ENCODE measurements at places on chromosomes 7 and 10. TPM values are rescaled to one million over a fixed set of nuclear protein-coding genes. Genes with fewer than 3 reads are reported as not detected.

DNA sequence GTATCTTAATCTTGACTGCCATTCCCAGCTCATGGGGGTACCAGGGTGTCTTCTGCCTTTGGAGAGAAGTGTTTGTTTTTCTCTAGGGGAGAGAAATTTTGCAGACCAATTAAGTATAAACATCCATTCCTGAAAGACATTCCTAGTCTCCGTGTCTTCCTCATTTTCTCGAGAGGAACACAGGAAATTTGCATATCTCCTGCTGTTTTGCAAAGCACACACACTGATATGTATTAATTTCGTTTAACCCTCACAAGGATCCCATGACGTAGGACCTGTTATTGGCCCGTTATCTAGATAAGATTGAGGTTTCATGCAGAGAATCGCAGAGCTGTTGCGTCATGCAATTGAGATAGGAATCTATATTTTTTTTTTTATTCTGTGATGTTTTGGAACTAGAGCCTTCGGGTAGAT, 944 bp downstream of the RHBDD2 start:
- H3K27me3 ChIP-seq, result no peaks in the 10 kb centered on the region
- no peaks in the 10 kb centered on the region for H3K36me3 ChIP-seq
- DNase-seq, result no peak
- peaks cover 6% of the 10 kb centered on the region for H3K4me1 ChIP-seq
- H3K4me3 ChIP-seq, result peak overlapping the region; percentile 68
- H3K27ac ChIP-seq, result peak overlapping the region; percentile 50

GRCh38 chr7:158536871-158537515, 50.6 kb downstream of the PTPRN2 start:
- no peaks in the 10 kb centered on the region for H3K4me1 ChIP-seq
- no peak overlapping the region for H3K27ac ChIP-seq
- DNase-seq, result no peak
- no peaks in the 10 kb centered on the region for H3K36me3 ChIP-seq
- H3K4me3 ChIP-seq, result no peak overlapping the region

DNA sequence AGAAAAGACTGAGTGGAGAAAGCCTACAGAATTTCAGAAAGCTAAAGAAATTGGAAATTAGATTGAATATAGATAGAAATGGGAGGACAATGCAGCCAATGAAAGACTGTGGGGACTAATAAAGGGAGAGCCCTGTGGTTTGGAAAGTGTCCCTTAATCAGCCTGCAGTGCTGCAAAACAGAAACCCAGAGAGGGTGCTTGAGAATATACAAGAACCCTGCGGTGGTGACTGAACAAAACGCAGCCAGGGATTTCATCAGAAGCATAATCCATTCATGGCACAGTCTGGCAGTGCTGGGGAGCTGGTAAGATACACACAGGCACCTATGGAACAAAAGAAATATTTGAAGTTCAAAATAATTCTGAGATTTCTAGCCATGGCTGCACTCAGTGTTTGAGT, 19.1 kb downstream of the CEP41 start:
- H3K27ac ChIP-seq, result no peak overlapping the region
- no peaks in the 10 kb centered on the region for H3K27me3 ChIP-seq
- no peak overlapping the region for H3K4me3 ChIP-seq
- H3K36me3 ChIP-seq, result no peaks in the 10 kb centered on the region
- no peak for DNase-seq

DNA sequence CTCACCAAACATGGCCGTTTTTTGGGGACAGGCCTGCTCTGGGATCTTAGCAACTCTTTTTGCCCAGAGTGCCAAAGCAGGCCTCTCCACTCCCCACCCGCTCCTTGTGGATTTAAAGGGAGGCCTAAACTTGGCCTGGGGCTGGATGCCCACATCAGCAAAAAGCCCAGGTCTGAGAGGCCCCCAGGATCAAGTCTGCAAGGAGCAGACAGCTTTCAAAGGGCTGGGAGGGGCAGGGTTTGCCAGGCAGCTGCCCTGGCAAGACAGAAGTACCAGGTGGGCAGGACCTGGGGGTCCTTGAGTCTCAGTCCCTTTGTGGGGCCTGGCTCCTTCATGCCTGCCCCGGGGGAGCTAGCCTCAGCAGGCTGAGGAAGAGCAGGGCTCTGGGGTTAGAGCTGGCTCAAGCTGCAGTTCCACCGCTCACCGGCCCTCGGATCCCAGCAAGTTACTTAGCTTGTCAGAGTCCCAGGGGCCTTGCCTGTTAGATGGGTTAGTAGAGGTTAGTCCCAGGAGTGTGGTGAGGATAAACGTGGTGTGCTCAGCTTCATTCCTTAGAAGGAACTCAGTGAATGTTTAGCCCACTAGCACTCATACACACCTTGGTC, 56.2 kb downstream of the ARHGAP22 start:
- H3K36me3 ChIP-seq, result no peaks in the 10 kb centered on the region
- H3K27me3 ChIP-seq, result no peaks in the 10 kb centered on the region
- no peak for DNase-seq
- no peak overlapping the region for H3K4me3 ChIP-seq
- peaks cover 10% of the 10 kb centered on the region for H3K4me1 ChIP-seq

DNA sequence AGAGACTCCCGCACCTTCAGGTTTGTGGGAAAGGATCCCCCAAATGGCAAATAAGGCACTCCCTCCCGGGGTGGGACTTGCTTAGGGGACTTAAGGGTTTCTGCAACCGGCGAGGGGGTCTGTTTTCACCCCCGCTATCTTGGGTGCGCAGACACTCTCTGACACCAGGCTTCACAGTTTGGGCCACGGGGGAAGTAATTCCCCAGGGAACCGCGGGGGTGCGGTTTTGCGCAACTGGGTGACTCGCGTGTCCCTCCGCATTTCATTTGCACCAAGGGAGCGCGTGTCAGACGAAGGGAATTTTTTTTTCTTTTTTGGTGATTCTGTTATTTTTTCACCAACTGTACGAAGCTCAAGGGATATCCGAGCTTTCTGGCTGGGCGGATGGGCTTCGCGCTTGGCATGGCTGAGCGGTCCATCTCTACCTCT, 1.7 kb downstream of the GRM8 start:
- H3K27ac ChIP-seq, result no peak overlapping the region
- no peak overlapping the region for H3K4me3 ChIP-seq
- H3K4me1 ChIP-seq, result peaks cover 7% of the 10 kb centered on the region
- H3K36me3 ChIP-seq, result no peaks in the 10 kb centered on the region
- DNase-seq, result peak; percentile 15
- H3K27me3 ChIP-seq, result no peaks in the 10 kb centered on the region

GRCh38 chr10:25339966-25340365, 165.2 kb downstream of the GPR158 start:
- no peaks in the 10 kb centered on the region for H3K36me3 ChIP-seq
- H3K27ac ChIP-seq, result no peak overlapping the region

DNA sequence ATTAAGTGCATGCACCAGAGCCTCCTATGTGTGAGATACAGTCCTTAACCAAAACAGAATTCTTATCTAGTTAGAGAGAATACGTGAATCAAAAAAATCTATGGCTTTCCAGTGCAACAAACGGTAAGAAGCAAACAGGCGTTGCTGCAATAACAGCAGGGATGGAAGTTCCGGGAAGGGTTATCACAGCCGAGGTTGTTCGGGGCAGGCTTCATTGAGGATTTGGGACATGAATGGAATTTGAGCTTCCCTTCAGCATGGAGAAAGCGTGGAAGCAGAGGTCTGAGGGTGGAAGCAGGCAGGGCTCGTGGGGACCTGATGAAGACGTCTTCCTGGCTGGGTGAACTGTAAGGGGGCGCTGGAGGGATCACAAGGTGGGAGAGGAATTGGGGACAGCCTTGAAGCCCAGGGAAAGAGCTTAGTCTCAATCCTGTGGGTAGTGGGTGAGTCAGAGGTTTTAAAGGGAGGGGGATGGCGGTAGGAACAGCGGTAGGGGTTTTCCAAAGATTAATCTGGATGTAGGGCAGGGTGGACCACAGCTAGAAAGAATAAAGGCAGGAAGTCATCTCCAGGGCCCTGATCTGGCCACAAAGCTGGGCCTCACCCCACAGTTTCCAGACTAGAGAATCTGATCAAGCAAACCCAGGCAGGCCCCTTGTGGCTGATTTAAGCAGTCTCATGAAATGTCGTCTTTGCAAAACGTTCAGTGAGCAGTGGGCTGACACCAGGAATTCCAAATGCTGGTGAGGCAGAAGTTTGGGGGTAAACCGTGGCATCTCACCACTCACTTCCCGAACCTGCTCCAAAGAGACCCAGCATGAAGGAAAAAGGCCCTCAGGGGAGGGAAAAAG, 65.1 kb downstream of the CALML3 start:
- DNase-seq, result no peak
- H3K4me1 ChIP-seq, result no peaks in the 10 kb centered on the region
- no peak overlapping the region for H3K4me3 ChIP-seq

DNA sequence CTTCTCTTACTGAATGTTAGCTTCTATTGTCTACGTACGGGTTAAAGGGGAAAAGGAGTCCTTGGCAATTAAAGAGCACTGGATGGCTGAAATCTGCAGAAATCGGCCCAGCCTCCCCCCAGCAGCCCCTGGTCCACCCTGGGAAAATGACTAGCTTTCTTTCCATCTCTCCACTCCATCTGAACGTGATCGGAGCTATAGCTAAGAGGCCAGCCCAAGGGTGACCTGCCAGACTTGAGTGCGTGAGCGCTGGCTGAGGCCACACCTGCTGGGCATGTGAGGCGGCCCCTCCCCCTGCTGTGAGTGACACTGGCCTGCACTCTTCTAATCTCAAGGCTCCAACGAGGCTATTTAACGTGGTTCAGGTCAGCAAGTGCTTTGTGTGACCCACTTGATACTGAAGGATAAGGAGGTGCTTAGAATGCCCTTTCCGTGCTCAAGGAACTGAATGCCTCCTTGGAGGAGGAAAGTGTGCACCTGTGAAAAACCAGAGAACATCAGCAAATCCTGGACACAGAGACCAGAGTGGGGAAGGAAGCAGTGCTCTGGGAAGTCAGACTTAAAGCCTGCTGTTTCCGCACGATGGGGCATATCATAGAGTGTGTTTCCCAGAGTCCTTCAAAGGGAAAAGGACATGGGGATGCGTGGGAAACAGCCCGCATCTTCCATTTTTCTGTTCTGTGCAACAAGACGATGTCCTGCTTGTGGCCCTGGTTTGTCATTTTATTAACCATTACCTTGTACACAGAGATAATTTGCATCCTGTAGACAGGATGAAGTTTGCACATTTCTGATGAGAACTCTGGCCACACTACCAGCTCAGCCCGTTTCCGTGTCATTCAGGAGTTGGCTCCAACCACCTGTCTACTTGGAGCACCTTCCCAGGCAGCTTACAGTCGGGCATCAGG, 12.5 kb upstream of the MNX1 start:
- no peaks in the 10 kb centered on the region for H3K36me3 ChIP-seq
- H3K27ac ChIP-seq, result no peak overlapping the region

DNA sequence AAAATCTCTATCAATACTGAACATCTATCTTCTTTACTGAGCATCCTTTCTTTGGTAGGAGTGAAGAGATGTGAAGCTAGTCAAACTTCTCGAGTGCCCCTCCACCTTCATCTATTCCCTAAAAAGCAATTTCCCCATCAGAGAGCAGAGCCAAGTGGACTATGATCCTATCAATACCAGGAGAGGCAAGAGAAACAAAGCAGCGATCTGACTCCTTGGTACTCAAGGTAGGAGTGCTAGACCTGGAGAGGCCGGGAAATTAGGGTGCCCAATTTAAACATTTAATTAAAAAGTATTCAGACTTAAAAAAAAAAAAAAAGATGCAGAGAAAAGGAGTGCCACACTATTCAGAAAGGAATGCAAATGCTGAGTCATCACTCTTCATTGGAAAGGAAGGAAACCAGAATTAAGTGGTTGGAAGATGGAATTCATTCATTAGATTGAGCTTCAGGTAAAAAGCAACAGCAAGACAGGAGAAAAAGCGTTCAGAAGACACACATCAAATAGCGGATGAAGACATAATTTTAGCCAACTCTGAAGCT, 1.6 kb downstream of the TIAL1 start:
- H3K27ac ChIP-seq, result no peak overlapping the region
- no peaks in the 10 kb centered on the region for H3K27me3 ChIP-seq
- peak overlapping the region; percentile 96 for H3K4me3 ChIP-seq
- H3K4me1 ChIP-seq, result peaks cover 3% of the 10 kb centered on the region
- H3K36me3 ChIP-seq, result no peaks in the 10 kb centered on the region
- no peak for DNase-seq

DNA sequence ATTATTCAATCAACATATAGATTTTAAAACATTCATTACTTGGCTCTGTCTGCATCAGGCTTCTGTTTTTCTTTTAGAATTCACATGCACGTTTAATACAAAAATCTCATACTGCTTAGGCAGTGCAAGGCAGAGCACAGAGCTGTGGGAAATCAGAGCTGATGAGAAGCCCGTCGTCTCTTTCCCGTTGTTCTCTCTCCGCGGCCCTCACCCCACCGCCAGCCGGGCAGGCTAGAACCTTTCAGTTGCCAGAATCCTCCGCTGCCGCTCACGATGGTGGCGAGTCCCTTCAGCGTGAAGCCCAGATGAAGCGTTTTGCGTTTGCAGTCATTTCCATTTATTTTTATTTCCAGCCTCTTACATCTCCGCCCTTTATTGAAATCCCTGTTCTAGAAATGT, 648.2 kb downstream of the SDK1 start:
- no peak overlapping the region for H3K27ac ChIP-seq
- H3K36me3 ChIP-seq, result no peaks in the 10 kb centered on the region
- H3K4me1 ChIP-seq, result no peaks in the 10 kb centered on the region
- H3K27me3 ChIP-seq, result no peaks in the 10 kb centered on the region
- no peak for DNase-seq

DNA sequence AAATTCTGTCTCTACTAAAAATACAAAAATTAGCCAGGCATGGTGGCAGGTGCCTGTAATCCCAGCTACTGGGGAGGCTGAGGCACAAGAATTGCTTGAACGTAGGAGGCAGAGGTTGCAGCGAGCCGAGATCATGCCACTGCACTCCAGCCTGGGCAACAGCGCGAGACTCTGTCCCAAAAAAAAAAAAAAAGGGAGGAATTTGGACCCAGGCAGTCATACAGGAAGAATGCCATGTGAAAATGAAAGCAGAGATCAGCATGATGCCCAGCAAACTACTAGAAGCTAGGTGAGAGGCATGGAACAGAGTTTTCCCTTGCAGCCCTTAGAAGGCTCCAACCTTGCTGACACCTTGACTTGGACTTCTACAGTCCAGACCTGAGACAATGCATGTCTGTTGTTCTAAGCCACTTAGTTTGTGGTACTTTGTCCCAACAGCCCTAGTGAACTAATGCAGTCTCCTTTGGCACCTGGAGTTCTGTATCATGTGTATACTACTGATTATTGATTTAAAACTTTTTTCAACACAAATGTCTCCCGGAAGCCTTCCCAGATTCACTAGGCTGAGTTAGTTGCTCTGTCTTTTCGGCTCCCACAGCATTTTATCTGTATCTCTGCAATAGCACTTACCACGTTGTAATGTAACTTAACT, 10.2 kb upstream of the BAG3 start:
- H3K27ac ChIP-seq, result no peak overlapping the region
- H3K36me3 ChIP-seq, result no peaks in the 10 kb centered on the region
- no peaks in the 10 kb centered on the region for H3K4me1 ChIP-seq
- no peak overlapping the region for H3K4me3 ChIP-seq
- DNase-seq, result no peak
- no peaks in the 10 kb centered on the region for H3K27me3 ChIP-seq

Gene BCAP29
- 53.6 TPM for total RNA-seq

Gene ZNF248
- 17.5 TPM for total RNA-seq

Gene MMD2
- not detected for total RNA-seq

Gene WNT16
- 0.18 TPM for total RNA-seq

Gene ZNF853
- 18.5 TPM for total RNA-seq

Gene CYP2C19
- total RNA-seq, result not detected

Gene PRR15
- total RNA-seq, result 6.9 TPM

Gene CDK13
- total RNA-seq, result 81.9 TPM

Gene SPDYE1
- total RNA-seq, result not detected
